Astrocyte of the spinal cord (primary cell): ENCODE measurements at places on chromosomes 5 and 9.

DNA sequence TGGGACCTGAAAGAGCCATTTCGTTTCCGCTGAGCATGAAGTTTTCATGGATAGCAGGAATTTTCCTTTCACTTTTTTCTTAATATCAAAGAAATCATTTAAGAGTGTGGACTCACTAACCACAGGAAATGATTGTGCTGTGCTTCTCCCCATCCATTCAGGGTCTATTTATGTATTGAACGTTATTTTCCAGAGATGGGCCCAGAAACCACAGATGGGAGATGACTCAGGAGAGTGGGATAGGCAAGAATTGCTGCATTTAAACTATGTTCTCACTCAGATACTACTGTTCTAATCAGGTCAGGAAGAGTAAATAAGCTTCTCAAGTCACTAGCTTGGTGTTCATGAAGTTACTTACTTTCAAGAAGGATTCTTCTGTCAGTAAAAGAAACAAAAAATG, 763.8 kb downstream of the DTWD2 start:
- DNase-seq = peak; percentile 93

GRCh38 chr5:146632620-146633322, 116.8 kb upstream of the GPR151 start:
- DNase-seq = no peak

DNA sequence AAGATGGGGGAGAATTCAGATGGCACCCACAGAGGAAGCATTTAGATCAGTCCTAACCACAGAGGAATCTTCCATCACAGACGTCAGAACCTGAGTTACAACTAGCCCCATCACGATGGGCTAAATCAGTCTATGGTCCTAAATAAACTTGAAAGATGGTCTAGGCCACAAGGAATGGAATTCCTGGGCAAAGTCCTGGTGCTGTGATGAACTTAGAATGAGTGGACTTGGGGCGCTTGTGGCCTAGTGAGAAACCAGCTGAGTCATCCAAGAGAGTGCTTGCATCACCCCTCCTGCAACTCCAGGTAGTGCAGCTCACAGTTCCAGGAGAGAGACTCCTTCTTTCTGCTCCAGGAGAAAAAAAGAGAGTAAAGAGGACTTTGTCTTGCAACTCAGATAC, 722.9 kb upstream of the RGMB start:
- DNase-seq = peak; percentile 47

DNA sequence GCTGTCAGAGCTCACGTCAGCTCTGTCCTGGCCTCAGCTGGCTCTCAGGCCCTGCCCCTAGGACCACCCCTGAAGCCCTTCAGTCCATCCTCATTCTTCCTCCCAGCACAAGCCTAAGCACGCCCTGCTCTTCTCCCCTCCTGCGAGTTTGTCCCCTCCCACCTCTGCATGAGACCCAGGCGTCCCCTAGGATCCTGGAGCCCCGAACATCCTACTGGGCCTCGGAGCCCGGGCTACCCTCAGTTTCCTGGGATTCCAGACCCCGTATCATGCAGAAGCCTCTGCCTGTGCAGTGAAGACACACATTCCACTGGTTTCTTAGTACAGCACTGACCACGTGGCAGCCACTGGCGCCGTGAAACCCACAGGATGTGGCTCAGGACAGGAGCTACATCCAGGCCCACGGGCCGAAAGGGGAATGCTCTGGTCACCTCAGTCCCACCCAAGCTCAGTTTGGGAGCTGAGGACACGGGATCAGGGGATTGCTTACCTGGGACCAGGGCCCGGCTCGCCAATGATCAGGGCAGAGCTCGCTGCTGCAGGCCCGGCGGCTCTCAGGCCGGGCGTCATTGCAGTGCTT, 64.2 kb downstream of the ZNF354C start:
- no peak for DNase-seq

DNA sequence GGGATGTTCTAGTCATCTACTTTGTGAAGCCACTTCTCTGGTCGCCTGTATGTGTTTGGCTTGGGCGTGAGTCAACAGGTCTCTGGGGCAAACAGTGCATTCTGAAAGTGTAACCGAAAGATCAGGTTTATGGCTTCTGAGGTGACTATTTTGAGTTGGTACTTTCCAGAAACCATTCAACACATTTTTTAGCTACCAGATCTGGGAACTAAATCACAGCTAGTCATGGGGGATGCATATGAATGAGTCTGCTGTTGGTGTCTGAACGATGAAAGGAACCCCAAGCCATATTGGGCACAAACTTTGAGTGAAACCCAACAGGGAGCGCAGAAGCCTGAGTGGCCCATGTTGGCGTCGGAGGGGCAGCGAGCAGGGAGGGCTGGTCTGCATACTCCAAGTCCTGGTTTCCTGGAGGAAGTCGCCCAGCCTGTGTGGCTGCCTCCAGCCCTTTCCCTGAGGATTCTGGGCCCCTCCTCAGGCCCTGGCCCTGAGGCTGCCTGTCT, 35.3 kb downstream of the UBE2QL1 start:
- DNase-seq = no peak
